ENCODE measurements at places on chromosomes 6 and 20. TPM values are rescaled to one million over a fixed set of nuclear protein-coding genes. Genes with fewer than 3 reads are reported as not detected.

Gene TFAP2A
- 0.36 TPM for total RNA-seq

Gene FGD2
- total RNA-seq: under 0.01 TPM

GRCh38 chr6:25874822-25875562, 949 bp upstream of the SLC17A3 start:
- no peak for DNase-seq

Gene HAO1
- not detected for total RNA-seq

- DNase-seq: no peak
These were observed 40.8 kb downstream of the SLC22A2 start for GRCh38 chr6:160217863-160218262.

- no peak for DNase-seq
These were observed 36.9 kb downstream of the CRYBG1 start for GRCh38 chr6:106397431-106397830.

Gene COL19A1
- not detected for total RNA-seq
